ENCODE measurements at places on chromosomes 2 and 18.

DNA sequence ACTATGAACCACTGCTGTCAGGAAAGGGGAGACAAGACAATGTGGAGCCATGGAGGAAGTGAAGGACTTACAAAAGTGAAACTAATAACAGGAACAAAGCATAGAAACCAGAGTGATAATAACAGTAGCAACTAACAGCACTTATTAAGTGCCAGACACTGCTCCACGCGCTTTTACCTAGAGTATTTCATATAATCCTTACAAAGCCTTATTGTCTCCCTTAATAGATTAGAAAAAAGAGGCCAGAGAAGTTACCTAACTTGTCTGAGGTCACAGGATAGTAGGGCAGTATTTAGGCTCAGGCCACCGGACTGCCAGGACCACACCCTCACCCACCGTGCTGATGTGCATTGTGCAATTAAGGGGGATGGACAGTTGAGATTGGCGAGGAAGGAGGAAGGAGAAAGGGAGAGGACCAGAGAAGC is 98.6 kb upstream of the NFU1 start:
- DNase-seq, result no peak

- DNase-seq, result no peak
Observed at GRCh38 chr18:28177828-28178635, 1.1 kb upstream of the CDH2 start.

- DNase-seq, result no peak
Observed at GRCh38 chr18:35770376-35771014, 189.0 kb downstream of the GALNT1 start.

GRCh38 chr18:45332871-45333270 is 282.4 kb upstream of the SLC14A2 start:
- DNase-seq, result no peak

- no peak for DNase-seq
Observed at GRCh38 chr2:54626884-54627283, 96.6 kb upstream of the EML6 start.

DNA sequence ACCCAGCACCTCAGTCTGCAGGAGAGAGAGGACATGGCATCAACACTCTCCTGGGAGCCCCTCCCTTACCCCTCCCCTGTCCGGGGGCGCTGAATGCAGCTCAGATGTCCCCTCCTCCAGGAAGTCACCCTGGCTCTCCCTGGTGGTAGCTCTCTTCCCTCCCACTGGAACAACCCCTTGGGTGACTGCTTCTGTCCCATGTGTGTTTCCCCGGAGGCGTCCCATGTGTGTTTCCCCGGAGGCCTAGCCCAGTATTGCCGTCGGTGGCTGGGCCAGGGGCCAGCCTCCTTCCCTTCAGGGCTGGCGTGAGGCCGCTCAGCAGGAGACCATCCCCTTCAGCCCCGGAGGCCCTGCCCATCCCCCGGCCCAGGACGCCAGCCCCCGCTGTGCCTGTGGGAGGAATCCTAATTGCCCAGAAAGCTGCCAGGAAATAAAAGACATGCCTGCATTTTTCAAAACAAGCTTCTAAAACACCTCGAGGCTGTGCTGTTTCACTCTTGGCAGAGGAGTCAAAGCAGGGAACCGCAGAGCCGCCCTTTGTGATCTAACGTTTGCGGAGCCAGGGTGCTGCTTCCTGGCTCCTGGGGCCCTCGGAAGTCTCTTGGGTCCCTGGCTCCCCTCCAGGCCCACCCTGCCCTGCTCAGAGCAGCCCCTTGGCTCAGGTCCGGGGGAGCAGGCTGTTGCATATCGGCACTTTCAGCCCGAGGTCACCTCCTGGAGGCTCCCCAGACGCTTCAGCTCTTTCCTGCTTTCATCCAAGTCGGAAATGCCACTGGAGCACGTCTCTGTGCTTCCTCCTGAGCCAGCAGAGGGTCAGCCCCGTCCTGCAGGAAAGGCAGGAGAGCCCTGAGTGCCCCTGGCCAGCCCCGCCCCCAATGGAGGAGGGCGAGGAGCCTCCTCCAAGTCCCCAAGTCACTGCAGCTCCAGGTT is 11.4 kb downstream of the SNED1 start:
- DNase-seq, result no peak

DNA sequence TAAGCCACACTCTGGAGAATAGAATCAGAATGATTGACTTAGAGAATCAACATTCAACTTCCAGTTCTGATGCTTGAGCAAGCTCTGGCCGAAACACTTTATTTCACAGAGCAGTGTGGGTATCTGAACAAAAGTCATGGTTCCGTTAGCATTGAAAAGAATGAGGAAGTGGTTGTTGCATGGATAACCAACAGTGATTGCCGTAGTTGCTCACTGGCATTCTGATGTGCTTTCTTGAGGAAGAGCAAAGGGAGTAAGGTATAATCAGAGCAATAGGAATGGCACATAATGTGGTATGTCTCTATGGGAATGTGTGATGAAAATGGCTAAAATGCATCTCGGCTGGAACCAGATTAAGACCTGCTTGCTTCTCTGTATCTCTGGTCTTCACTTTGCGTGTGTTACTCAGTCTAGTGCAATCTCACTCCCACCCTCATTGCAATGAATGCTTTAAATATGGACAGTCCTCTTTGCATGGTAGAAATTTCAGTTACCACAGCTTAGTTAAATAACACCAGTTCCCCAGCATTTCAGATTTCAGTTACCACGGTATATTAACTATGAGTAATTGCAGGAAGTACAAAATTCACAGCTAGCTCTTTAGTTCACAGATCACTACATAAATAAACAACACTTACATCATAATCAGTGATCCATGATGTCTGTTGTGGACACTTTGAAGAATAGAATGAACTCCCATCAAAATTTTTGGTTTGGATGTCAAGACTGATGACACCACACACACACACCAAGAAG is 7.8 kb upstream of the RAB12 start:
- DNase-seq, result no peak
